ENCODE measurements at places on chromosomes 4 and X. TPM values are rescaled to one million over a fixed set of nuclear protein-coding genes. Genes with fewer than 3 reads are reported as not detected.

- no peaks in the 10 kb centered on the region for H3K27me3 ChIP-seq
- H3K27ac ChIP-seq: peak overlapping the region; percentile 93
- peak overlapping the region; percentile 60 for H3K4me3 ChIP-seq
- peaks cover 55% of the 10 kb centered on the region for H3K4me1 ChIP-seq
- DNase-seq: peak; percentile 91
- H3K36me3 ChIP-seq: no peaks in the 10 kb centered on the region
These were observed 94.5 kb downstream of the ANXA3 start for GRCh38 chr4:78645853-78646757.

The CACNA1F gene
- not detected for total RNA-seq

DNA sequence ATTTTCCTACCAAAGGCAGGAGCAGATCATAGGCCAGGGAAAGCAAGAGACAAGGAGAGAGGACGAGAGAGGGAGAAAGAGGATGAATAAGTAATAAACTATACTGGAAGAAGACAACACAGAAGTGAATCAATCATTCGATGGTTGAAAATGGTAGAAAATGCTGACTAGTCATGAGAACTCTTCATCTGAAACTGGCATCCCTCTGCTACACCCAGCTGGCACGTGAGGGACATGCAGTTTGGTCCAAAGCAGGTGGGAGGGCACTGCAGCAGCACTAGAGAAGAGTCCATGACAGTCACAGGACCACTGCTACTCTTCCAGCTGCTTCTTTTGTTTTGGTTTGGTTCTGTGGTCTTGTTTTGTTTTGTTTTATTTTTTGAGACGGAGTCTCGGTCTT, 74.1 kb downstream of the AFAP1 start:
- no peak overlapping the region for H3K27ac ChIP-seq
- H3K36me3 ChIP-seq: peaks cover 37% of the 10 kb centered on the region
- no peak for DNase-seq
- H3K4me1 ChIP-seq: peaks cover 46% of the 10 kb centered on the region
- no peaks in the 10 kb centered on the region for H3K27me3 ChIP-seq
- H3K4me3 ChIP-seq: no peak overlapping the region

The UGT2B10 gene
- total RNA-seq: not detected

DNA sequence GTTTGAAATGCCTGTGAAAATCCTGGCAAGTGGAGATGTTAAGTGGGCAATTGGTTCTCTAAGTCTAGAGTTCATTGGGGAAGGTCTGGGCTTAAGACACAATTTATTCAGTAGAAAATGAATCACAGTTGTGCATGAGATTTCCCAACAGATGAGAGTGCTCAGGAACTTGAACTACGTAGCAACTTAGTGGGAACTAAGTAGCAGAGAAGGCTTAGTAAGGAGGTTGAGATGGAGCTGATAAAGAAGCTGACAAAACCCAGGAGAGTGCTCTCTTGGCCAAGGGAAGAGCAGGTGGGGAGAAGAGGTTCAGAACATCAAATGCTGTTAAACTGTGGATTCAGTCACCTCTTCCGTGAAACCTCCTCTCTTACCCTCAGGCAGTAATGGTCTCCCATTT, 33.0 kb downstream of the AFF1 start:
- no peaks in the 10 kb centered on the region for H3K36me3 ChIP-seq
- no peak overlapping the region for H3K27ac ChIP-seq
- H3K4me1 ChIP-seq: peaks cover 22% of the 10 kb centered on the region
- H3K4me3 ChIP-seq: no peak overlapping the region
- DNase-seq: no peak
- H3K27me3 ChIP-seq: no peaks in the 10 kb centered on the region

GRCh38 chr4:24770032-24770584, 25.3 kb upstream of the SOD3 start:
- peak; percentile 76 for DNase-seq
- H3K27ac ChIP-seq: peak overlapping the region; percentile 98
- no peaks in the 10 kb centered on the region for H3K36me3 ChIP-seq
- H3K4me1 ChIP-seq: peaks cover 35% of the 10 kb centered on the region
- H3K27me3 ChIP-seq: no peaks in the 10 kb centered on the region
- no peak overlapping the region for H3K4me3 ChIP-seq

The CD99 gene
- 325 TPM for total RNA-seq

Data from PC-3 (cell line).